ENCODE measurements at places on chromosomes 12 and 14.

DNA sequence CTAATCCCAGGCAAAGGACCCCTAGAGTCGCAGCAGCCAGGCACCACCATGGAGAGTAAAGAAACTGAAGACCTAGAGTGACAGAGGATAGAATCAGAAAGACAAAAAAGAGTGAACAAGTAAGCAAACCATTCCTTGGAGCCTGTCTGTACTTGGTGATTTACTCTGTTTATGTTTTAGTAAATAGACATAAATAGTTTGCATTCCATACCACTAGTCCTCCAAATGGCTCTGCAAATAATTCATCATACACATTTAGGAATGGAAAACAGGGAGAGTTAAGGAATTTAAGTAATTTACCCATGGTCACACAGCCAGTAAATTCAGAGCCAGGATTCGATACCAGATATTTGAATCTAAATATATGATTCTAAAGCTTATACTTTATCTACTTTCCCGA is 2.8 kb downstream of the OLR1 start:
- DNase-seq, result no peak

- no peak for DNase-seq
These were observed 779.0 kb upstream of the FLRT2 start for GRCh38 chr14:84750763-84751554.

DNA sequence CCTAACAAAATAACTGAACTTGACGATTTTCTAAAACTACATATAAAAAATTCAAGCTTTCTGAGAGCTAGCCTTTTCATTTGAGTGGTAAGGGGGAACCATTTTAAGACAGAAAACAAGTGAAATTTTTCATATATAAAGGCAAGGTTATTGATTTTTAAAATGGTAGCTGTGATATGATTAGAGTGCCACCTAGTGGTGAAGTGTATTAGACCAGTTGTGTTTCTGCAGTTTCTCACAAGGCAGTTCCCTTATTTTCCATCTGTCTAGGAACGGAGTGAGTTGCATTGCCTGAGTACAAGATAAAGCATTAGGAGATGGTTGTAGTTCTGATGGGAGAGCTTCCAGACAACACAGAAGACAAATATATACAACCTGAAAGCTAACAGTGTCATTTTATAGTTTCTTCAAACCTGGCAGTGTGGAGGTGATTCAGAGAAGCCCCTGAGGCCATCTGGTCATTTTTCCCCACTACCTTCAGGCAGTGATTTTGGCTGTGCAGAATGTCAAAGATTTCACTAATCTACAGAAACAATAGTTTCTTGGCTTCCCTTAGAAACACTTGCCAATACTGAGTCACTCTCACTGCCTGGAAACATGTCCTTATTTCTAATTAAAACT is 180.8 kb downstream of the C12orf50 start:
- no peak for DNase-seq

DNA sequence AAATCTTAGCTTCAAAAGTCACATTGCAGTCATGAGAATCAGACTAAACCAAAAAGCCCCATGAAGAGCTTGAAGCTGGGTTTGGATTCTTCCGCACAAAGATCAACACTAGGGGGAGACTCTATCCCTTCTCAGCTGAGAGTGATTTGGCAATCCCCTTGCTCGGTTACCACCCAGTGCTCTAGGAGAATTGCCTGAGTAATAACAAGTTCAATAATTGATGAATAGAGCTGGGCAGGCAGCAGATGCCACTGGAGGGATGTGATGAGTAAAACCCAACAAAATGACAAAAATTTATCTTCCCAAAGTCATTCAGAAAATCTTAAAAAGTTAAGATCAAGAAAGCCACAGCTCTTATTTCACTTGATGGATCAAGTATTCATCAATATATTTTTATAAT is 185.6 kb upstream of the ARID2 start:
- DNase-seq, result peak; percentile 43

DNA sequence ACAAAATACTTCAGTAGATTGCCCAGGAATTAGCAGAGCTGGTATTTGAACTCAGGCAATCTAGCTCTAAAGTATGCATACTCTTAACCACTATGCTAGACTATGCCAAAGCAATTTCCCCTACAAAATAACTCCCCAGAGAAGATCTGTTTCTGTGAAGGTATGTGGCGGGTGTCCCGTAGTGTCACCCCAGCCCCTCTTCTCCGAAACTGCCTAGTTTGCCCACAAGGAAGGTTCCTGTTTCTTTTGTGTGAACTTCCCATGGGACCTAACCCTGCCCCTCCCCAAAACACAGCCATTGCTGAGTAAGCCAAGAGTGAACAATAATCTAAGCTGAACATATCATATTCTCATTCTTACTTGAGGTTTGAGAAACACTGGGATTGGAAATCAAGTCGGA is 15.5 kb upstream of the RAP1B start:
- no peak for DNase-seq

GRCh38 chr14:24680516-24680915 is 46.5 kb upstream of the GZMB start:
- no peak for DNase-seq

GRCh38 chr12:9244894-9245293 is 36.7 kb upstream of the PZP start:
- DNase-seq, result peak; percentile 82

- no peak for DNase-seq
These were observed 9.4 kb downstream of the PLD4 start for GRCh38 chr14:104933746-104934733.

DNA sequence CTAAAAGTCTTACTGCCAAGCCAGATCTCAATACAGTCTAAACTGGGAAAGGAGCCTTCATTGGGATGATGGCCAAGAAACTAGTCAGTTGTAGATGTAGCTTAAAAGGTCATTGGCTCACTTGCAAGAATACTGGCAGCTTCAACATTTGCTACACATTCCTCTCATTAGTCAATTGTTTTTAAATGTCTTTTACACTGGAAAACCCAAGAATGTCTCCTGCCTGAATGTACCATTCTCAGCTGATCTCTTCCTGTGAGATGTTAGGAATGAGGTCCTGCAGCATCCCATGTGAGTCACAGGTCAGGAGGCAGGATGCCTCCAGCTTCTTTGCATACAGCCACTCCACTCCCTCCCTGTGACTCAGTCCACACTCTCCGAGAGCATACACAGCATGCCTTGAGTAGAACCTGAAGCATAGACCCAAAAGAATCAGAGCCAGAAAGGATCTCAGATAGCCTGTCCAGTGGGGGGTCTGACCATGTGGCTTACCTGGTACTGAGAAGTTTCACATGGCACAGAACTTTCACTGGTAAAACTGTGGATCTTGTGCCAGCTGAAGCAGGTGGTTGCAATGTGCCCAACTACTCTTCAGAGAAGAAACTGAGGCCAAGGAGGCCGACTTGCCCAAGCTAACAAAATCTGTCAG is 56.0 kb upstream of the HECTD1 start:
- no peak for DNase-seq

DNA sequence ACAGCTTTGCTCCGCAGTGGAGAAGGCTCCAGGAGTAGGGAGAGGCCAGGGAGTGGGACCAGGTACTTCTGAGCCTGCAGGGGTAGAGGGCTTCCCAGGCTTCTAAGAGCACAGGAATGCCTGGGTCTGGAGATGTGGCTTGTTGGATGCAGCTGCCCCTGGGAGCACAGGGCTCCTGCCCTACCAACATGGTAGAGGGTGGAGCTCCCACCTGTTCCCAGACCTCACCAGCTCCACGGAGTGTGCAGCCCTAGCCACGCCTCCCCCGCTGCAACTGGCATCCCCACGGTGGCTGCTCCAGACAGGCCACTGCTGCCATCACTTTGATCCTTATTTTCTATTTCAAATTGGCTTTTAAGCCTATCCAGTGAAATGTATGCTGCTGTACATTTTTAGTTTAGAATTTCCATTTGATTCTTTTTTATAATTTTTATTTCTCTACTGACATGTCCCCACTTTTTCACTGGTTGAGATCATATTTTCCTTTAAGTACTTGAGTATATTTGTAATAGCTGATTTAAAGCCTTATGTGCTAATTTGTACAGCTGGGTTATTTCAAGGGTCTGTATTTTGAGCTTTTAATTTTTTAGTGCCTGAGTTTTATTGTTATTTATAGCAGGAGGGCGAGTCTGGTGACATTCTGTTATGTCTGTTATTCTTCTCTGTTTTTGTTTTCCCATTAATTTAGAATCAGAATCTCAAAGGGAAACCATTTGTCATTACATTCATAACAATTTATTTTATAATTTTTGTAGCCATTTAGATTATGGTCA is 78.0 kb downstream of the DERA start:
- DNase-seq, result no peak

- DNase-seq, result no peak
These were observed 35.8 kb downstream of the IL31 start for GRCh38 chr12:122138181-122138580.

DNA sequence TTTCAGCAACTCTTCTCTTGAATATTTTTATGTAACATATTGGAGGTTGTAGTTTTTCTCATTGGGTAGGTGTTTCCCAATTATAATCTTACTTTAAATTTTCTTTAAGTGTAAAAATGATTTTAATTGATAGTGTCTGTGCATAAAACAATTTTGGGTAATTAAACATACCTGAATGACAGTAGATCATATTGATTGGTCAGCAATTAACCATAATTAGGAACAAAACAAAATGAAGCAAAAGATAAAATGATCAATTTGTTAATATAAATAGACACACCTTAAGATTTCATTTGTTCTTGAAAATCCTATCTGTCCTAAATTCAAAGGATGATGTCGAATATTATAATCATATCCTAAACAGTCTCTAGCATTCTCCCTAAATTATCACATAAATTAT is 468.3 kb downstream of the PDZRN4 start:
- no peak for DNase-seq

DNA sequence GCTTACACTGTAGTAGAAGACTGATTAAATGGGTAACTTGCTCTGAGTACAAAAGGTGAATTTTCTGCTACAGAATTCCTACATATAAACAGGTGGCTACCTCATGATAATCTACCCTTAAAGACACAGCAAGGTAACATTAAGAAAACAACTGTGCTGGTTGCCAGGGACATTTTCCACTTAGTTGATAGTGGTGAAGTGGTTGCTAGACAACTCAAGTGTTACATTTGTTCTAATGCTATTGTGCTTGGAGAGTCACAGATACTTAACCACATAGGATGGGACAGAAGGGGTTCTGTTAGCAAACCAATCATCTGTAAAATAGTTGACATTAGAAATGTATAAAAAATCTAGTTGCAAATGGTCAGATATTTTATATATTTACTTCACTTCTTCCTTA is 870.3 kb upstream of the SEL1L start:
- DNase-seq, result no peak

DNA sequence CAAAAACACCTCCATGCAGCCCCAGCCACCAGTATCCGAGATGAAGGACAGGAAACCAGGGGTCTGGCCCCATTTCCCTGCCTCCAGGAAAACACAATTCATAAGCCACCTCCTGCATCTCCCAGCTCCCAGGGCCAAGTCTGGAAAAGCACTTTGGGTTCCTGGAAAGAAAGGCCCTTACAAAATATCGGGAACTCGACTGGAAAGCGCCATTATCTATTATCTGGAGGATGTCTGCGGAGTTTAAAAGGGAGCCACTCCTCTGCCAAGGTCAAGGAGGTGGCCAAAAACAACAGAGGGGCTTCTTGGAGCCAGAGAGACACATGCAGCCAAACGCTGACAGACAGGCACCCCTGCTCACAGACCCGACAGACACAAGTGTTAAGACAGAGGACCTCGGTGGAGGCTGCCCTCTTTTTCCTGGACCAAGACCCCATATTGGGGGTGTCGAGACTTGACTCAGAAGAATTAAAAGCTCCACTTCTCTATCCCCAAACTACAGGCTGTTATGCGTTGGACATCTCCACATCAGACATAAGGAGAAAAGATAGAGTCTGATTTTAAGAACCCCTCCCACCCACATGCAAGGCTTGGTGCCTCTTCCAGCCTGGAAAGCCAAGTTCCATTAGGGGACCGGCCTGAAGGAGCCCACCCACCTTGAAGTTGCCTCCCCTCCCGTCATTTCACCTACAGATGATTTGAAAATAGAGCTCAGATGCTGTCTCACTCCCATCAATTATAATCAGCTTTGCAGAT is 9.6 kb downstream of the ACTN1 start:
- no peak for DNase-seq

DNA sequence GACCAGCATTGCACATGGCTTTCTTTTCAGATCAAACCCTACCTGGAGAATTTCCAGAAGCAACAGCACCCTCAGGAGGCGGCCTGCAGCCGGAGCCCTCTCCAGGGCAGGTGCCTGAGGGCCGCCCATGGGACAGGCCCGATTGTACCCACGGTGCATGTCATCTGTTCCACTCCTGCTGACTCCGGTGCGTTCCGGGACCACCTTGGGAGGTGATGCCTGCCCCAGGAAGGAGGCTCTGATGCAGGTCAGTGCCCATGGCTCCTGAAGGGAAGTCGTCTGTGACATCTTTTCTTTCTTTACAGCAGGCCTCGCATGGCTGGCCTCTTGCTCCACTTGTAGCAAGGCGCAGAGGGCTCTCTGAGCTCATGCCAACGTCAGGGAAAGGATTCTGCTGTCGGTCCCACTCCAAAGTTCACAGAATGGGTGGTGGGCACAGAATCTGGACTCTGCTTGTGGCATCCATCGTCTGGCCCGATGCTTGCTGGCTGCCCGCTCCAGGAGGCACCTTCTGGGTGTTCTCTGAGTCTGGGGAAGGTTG is 160.7 kb upstream of the RTL1 start:
- no peak for DNase-seq

GRCh38 chr14:55430024-55430690 is 10.3 kb downstream of the TBPL2 start:
- DNase-seq, result peak; percentile 46

GRCh38 chr12:114974826-114975639 is 291.1 kb upstream of the TBX3 start:
- DNase-seq, result no peak

GRCh38 chr12:89517720-89518119 is 6.9 kb downstream of the GALNT4 start:
- no peak for DNase-seq

- DNase-seq, result no peak
These were observed 31.9 kb downstream of the TSPAN19 start for GRCh38 chr12:85004204-85004603.

DNA sequence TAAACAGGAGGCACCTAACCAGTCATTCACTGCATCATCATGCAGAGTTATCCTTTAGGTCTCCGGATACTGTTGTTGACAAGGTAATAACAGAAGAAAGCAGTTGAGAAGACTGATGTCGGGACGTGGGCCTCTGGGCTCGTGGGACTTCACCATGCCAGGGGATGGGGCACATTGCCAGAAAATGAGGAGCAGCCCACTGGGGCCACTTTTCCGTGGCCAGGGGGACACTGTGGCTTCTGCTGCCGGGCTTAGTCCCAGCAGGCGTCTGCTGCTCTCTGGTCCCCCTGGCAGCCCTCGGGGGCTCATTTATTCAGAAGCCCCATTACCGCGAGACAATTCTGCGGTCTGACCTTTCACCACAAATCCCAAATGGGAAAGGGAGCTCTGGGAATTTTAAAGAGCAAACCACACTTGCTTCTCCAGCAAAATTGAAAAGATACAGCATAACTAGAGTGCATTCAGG is 201.2 kb downstream of the DAD1 start:
- DNase-seq, result no peak

Data from stimulated activated CD4-positive, alpha-beta T cell treated with anti-CD3 and anti-CD28 coated beads, Interleukin-15, amount 100 ng/mL, for 24 hours (primary cell).